H1 (cell line): ENCODE measurements at places on chromosomes 5 and 9. TPM values are rescaled to one million over a fixed set of nuclear protein-coding genes. Genes with fewer than 3 reads are reported as not detected.

Gene PCDHA6
- polyA plus RNA-seq = 0.50 and 0.71 TPM in 2 replicates

DNA sequence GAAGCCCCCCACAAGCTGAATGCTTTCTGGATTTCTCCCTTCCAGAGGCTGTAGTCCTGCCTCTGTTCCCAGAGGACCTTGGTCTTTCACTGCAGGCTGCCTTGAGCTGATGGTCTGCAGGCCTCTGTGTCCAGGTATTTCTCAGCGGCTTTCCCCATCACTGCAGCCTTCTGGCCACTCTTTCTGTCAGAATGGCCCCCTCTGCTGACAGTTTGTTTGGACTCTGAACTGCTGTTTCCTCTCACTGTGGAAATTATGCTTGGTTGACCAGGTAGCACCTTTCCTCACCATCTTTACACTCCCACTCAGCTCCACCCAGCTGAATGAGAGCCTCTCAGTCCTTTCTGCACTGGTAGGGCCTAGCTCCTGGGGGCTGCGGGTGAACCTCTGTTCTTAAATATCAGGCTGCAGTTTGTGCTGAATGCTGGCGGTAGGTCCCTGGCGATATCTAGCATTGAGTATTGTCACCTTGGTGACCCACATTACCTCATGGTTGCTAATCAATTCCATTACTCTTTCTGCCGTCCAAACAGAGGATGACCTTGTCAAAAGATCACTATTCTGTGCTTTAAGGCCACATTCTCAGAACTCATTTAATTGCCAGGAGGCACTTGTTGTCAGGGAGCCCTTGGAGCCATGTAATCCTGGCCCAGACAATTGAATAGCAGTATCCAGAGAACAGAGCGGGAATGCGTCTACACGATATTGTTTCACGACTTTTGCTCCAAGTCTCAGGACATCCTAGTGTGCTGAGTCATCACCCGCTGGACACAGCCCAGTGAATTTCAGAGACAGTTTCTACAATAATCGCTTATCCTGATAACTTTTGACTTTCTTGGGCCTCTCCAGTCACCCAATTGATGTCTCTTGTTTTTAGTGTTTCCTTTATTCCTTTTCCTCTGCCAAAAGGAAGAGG is 230.2 kb downstream of the TENT4A start:
- DNase-seq = no peak

- DNase-seq = no peak
Measured at GRCh38 chr5:164255598-164256213, 750.3 kb downstream of the MAT2B start.

GRCh38 chr5:125198270-125198974 is 452.0 kb upstream of the ZNF608 start:
- no peak for DNase-seq

GRCh38 chr5:68070591-68071281 is 144.8 kb upstream of the PIK3R1 start:
- DNase-seq = no peak
